Stimulated activated CD4-positive, alpha-beta T cell treated with anti-CD3 and anti-CD28 coated beads, Interleukin-4, amount 100 ng/mL, for 24 hours (primary cell): ENCODE measurements at places on chromosomes 1 and 21.

GRCh38 chr1:59132295-59132694 lies 164.6 kb upstream of the FGGY start:
- DNase-seq: no peak

- no peak for DNase-seq
Observed at GRCh38 chr1:170538687-170539086, 6.7 kb downstream of the GORAB start.

GRCh38 chr1:243598433-243598832 lies 251.6 kb downstream of the AKT3 start:
- DNase-seq: peak; percentile 20

- DNase-seq: no peak
Observed at GRCh38 chr1:84379917-84380180, 18.4 kb upstream of the DNASE2B start.

DNA sequence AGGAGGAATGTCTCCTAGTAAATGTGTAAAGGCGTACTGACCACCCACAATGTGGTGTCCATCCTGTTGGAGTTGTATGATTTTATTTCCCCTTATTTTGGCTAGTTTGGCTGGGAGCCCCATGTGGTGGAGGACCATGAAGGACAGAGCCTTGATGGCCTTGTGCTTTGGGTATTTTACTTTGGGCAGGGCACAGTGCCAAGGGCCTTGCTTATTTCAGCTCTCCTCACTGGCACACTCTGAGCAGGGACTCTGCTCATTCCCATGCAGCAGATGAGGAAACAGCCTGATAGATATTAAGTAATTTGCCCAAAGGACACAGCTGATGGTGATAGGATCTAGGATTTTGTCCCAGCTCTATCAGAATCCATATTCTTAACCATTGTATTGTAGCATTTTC lies 50.2 kb downstream of the SMYD2 start:
- DNase-seq: no peak
